ENCODE measurements at places on chromosomes 5 and 9.

DNA sequence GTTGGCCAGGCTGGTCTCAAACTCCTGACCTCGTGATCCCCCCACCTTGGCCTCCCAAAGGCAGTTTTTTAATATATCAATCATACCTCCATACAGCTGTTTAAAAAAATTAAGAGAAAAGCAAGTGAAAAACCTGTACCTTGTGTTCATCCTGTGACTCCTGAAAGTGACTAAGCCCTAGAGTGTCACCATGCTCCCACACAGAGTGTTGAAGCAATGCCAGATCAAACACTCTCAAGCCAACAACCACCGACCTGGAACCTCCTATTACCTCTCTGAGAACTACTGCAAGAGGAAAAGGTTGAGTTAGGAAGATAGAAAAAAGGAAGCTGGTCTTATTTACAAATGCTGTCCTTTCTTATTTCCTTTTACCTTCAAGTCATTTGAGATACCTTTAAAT, 123.5 kb downstream of the RASEF start:
- DNase-seq = no peak

- DNase-seq = no peak
Measured at GRCh38 chr9:91943478-91944470, 6.3 kb downstream of the ROR2 start.

- DNase-seq = no peak
Measured at GRCh38 chr9:105254226-105254625, 9.8 kb downstream of the SLC44A1 start.

- no peak for DNase-seq
Measured at GRCh38 chr5:36897616-36898015, 21.0 kb downstream of the NIPBL start.

DNA sequence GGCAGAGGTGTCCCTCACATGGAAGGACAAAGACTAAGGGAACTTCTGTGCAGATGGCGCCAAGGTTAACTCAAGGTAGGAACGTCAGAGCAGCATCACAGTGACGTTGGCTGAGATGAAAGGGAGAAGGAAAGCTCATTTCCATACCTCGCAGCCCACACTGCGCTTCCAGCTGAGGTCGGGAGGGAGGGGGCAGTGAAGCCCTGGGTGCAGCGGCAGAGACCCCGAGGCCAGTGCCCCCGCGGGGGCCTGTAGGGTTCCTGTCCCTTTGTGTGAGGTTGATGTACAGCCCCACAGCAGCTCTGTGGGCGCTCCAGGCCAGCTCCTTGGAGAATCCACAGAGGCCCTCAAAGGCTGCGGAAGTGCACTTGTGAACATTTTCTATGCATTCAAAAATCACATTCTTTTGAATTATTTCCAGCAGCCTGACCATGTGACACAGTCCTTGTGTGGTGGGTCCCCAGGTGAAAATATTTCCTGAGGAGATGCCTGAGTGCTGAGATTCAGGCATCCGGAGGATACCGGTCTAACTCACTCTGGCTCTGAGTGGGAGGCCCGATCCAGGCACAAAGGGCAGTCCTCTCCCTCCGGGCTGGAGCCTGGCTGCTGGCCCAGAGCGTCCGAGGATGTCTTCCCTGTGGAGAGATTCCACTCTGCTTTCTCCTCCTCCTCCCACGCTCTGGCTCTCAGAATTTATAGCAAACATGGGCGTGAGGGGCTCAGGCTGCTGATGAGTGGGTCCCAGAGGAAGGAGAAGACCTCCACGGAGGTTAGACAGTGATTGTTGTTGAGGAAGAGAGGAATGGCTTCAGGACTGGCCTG, 150.7 kb downstream of the ICE1 start:
- no peak for DNase-seq

DNA sequence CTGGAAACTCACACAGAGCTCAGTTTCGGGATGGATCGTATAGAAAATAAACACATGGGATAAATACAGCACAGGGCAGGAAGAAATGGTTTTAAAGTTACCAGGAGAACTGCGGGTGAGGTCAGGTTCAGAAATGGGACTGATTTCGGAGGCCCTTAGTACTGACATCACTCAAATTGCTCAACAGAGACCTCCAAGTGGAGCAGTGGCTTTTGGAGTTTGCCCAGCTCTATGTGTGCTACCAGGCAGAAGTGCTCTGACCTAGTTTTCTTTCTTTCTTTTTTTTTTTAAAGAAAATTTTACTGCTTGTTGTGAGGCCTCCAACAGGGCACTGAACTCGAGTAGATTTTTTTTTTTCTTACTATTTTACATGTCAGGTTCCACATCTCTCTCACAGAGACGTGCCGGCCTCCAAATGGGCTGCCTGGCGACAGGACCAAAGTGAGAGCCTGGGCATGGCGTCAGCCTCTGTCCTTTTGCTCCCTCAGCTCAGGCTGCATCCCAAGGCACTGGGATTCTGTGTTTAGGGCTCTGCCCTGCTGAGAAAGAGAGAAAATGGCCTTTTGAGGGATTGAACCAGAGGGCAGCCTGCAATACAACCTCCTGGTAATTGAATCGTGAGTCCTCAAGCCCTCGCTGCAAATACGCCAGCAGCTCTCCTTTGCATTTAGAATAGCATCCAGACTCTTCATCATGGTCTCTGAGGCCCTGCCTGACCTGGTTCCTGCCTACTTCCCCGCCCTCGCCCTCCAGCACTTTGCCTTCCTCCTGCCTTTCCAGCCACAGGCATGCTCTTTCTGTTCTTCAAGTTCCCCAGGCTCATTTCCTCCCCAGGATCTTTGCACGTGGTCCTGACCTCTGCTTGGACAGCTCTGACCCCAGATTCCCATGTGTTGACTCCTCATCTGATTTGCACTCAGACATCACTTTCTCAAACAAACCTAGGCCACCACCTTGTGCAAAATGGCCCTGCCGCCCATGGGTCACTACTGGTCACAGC, 173.5 kb downstream of the FGF1 start:
- no peak for DNase-seq

DNA sequence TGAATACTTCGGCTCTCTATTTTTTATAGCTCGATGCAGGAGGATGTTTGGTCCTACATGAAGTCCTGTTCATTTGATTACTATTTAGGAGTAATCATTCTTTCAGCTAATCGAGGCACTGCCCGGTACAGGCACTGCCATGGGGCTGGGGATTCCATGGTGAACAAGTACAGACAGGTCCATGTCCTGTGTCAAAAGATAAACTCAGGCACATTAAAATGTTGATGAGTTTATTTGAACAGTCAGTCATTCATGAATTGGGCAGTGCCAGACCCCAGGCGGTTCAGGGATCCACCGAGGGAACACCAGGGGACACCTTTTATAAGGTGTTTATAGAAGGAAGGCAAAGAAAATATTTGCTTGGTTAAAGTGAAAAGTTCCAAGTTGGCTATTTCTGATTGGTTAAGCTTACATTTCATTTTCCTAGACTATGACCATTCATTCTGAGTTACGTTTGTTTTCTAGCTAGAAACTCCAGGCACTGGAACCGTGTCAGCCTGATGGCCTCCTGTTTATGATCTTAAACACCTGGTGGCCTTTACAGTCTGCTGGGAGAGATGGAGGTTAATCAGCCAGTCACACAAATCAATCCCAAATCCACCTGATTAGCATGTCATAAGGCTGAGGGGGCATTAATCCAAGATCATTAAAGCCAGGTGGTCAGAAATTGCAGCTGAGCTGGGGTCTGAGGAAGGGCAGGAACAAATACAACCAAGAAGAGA, 47.0 kb upstream of the TDRD7 start:
- no peak for DNase-seq

GRCh38 chr5:134463176-134463720, 51.6 kb upstream of the CDKN2AIPNL start:
- no peak for DNase-seq

DNA sequence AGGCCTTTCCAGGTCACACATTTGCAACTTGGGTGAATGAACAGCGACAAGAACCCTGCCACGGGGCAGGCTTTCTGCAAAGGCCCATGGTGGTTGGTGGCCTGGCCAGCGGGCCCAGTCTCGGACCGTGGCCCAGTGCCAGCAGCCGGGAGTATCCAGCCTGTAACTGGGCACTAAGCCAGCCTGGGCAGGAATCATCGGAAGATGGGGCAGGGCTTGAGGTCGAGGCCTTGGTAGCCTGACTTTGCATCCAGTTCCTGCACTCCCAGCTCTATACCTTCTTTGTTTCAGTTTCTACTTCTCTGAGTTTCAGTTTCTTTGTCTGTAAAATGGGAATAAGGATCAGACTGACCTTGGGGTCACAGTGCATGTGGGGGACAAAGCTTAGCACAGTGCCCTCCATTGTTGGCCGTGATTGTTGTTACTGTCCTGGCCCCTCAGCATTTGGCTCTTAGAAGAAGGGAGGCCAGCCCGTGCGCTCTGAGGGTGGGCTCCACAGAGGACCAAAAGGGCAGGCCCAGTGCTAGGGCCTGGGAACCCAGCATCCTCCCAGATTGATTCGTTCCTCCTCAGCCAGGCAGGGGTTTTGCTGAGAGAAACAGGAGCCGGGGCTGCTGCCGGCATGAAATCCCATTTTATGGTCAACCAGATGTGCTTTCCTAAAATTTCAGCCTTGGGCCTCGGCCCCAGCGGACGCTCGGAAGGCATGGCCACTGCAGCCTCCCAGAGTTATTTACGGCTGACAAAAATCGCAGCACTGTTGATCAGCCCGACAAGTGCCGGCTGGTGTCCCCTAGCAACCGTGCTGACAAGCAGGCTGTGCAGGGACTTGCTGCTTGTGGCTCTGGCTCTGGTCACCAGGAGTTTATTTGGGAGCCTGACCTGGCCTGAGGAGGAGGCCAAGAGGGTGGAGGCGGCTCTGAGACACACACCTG, 43.6 kb downstream of the JADE2 start:
- no peak for DNase-seq

- DNase-seq = no peak
Measured at GRCh38 chr9:86763791-86764190, 183.5 kb downstream of the GAS1 start.

GRCh38 chr5:6360323-6361072, 17.8 kb downstream of the MED10 start:
- DNase-seq = no peak

DNA sequence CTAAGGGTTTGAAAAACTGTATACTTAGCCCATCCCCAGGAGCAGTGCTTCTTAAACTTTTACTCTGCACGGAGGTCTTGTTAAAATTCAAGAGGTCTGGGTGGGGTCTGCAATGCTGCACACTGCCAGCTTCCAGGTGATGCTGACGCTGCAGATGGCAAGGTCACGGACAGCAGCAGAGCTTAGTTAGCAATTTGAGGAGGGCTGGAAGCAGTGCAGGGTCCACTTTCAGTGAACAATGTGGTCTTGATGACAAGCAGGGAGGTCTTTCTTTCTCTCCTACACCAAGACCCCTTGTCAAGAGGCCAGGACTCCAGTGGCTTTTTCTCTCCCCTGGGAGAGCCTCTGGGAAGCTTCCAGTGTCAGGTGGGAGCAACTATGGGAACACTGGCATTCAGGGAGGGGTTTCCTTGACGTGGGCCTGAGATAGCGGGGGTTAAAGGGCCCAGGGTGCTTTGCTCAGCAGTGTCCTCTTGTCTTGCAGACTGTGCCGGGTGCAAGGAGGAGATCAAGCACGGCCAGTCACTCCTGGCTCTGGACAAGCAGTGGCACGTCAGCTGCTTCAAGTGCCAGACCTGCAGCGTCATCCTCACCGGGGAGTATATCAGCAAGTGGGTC, 65.0 kb upstream of the AFAP1L1 start:
- no peak for DNase-seq

DNA sequence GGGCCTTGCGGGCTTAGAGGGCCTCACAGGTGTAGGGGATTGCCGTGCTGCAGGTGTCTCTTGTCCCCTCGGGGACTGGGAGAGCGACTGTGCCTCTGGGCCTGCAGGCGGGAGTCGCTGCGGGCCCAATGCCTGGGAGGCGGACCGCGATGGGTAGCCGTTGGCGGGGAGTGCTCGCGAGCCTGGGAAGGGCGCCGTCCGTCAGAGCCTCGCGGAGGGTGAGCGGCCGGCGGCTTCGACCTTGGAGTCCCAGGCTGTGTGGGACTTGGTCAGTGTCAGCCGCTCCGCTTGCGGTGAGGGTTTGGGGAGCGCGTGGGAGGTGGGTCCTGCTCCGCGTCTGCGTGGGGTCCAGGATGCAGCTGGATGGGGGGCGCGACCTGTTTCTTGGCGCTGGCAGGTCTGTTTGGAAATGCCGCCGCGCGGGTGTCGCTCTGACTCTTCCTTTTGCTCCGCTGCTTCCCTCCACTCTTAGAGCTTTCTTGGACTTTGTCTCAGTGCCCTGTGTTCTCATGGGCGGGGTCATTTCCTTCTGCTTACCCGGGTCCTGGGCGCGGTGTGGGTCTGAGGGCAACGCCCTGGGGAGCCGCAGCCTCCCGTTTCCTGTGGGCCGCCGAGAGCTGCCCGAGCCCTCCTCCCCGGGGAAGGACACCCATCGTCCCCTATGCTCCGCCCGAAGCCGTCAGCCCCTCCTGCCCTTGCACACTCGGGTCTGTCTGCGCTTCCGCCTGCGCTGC, 88.9 kb upstream of the CACNA1B start:
- no peak for DNase-seq

DNA sequence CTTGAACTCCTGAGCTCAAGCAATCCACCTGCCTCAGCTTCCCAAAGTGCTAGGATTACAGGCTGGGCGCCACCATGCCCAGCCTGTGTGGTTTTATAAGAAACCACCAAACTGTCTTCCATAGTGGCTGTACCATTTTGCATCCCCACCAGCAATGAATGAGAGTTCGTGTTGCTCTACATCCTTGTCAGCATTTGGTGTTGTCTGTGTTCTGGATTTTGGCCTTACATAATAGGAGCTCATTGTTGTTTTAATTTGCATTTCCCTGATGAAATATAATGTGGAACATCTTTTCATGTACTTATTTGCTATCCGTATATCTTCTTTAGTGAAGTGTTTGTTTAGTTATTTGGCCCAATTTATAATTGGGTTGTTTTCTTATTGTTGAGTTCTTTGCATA, 29.8 kb downstream of the PHF2 start:
- no peak for DNase-seq

DNA sequence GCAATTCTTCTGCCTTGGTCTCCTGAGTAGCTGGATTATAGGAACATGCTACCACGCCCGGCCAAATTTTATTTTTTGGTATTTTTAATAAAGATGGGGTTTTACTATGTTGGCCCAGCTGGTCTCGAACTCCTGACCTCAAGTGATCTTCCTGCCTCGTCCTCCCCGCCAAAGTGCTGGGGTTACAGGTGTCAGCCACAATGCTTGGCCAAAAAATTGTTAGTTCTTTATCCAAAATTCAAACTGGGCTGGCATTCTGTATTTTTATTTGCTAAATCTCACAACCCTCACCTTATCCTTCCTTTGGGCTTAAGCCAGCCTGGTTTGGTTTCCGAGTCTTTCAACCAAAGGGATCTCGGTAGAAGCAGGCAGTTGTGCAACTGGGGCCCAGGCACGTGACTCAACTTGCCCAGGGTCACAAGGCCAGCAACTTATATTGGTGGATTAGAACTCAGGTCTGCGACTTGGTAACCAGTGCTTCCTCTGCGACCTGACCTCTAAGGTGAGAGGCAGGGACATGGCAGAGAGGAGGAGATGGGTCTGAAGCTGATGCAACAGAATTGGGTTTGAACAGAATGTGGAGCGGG, 26.5 kb upstream of the BOD1 start:
- no peak for DNase-seq

- DNase-seq = no peak
Measured at GRCh38 chr5:171336521-171337209, 27.6 kb downstream of the TLX3 start.

GRCh38 chr9:98533132-98533531, 175.6 kb downstream of the GABBR2 start:
- DNase-seq = no peak
